Stimulated activated CD8-positive, alpha-beta memory T cell treated with anti-CD3 and anti-CD28 coated beads, Interleukin-4, amount 100 ng/mL, for 4 hours (primary cell): ENCODE measurements at places on chromosomes 11 and 22.

DNA sequence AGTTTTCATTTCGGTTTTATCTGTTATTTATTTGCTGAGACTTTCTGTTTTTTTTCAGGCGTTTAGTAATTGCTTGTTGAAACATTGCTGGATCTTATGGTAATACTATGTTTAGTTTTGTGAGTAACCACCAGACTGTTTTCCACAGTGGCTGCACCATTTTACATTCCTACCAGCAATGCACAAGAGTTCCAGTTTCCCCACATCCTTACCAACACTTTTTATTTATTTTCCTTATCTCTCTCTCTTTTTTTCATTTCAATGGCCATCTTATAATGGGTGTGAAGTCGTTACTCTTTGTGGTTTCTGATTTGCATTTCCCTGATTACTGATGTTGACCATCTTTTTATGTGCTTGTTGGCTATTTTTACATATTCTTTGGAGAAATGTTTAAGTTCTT lies 23.7 kb downstream of the USP47 start:
- no peak for DNase-seq

DNA sequence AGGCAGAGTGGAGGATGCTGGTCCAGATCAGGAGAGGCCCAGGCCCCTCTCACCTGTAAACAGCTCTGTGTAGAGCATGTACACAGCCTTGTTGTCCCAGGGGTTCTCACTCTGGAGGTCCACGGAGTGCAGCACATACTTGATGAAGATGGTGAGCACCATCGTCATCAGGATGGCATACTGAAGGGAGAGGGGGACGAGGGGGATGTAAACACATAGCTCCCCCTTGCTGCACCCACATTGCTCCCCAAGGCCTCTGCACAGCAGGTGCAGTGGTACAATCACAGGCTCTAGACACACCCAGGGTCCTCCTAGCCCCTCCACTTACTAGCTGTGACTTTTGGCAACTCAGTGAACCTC lies 2.9 kb downstream of the SYVN1 start:
- no peak for DNase-seq

GRCh38 chr22:37930270-37930951 lies 23.0 kb downstream of the C22orf23 start:
- no peak for DNase-seq

DNA sequence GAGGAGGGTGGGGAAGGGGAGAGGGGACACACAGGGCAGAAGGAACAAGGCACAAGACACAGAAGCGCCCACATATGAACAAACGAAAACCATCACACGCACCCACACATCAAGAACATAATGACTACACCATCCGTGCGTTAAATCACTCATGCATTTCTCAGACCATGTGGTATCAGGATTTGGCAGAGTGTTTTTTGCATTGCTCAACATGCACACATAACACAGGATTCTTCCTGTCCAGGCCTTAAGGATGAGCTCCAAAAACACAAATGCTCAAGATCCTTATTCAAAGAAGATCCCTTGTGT lies 309.5 kb downstream of the CADM1 start:
- DNase-seq, result no peak

DNA sequence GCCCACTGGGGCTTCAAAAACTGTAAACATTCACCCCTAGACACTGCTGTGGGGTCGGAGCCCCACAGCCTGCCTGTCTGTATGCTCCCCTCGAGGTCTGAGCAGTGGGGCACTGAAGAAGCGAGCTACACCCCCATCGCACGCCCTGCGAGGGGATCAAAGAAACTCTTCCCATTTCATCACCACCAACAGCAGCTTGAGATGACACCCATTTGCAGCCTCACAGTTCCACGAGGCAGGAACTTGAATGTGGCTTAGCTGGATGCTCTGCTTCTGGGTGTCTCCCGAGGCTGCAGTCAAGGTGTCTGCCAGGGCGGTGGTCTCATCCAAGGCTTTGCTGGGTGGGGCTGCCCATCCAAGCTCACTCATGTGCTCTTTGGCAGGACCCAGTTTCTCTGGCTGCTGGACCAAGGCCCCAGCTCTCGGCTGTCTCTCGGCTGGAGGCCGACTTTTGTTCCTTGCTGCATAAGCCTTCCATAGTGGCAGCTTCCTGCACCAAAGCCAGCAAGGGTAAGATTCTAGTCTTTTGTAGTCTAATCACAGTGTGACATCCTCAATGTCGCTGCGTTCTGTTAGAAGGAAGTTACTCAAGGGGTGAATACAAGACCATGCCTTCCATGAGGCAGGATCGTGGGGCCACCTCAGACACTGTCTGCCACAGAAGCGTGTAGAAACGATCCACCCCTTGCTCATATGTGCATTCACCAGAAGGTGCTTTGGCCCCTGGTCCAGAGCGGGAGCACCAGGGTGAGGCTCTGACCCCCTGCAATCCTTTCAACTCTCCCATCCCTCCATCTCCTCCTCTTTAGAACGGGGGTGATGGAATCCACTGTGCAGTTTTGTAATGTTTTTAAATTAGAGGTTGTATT lies 46.2 kb upstream of the SEPTIN5 start:
- no peak for DNase-seq

DNA sequence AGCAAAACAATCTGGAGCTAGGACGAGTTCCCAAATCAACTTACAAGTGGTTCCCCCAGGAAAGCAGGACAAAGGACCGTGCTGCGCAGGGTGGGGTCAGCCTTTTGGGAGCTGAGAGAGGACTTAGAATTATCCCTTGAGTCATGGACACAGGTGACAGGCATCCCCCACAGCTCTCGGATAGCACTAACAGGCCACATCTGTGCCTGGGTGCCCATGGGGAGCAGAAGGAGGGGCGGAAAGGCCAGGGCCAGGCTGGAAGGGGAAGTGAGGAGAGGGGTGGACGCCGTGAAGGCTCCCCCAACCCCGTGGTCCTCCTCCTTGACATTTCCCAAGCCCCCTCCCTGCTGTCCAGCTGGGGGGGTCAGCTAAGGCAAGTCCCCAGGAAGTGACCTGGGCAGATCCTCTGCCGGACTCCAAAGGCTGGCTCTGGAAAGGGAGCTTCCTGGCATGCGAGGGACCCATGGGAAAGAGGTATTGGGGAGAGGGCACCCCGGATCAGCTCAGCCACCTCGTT lies 31.6 kb upstream of the A4GALT start:
- DNase-seq, result no peak

DNA sequence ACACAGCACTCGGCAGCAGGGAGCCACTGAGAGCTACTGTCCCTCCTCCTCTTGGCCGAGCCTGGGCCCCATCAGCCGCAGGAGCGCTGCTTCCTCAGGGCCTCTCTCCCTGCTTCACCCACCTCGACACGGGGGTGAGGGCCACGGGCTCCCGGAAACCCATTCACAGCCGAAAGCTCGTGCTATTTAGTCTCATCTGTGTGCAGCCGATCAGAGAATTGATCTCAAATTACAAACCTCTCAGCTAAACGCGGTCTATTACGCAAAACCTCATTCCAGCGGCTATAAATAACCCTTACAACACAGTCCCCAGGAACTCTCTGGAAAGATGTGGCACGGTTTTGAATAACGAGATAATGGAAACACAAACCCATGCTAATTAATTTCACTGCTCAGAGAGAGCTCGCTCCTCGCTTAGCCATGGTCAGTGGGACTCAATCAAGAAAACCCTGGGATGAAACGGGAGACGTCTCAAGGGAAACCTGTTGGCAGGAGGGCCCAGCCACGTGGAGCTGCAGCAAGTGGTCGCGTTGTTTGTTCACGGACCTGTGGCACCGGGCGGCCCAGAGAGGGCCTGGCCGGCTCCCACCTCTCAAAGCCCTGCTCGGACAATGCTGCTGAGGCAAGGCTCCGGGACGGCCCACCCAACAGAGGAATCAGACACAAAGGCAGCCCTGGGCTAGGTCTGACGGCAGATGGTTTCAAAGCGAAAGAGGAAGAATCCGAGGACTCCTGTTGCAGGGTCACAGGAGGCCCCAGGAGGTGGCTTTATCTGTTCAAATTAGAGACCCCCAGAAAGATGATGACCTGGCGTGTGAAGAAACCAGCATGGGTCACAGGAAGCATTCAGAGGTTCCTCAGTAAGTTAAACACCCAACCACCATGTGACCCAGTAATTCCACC lies 210.5 kb downstream of the CTTN start:
- DNase-seq, result no peak

DNA sequence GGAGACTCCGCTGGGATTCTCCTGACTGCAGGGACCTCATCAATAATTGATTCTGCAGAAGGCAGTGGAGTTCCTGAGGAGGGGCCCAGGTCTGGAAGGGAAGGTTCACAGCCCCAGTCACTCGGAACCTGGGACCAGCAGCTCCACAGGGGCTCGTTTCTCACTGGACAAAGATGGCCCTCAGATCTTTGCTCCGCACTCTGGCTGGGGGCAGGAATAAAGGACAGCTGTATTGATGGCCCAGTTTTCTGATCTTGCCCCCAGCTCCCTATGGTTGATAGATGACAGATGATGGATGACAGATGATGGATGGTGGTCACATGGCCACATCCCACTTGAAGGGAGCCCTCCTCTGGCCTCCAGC lies 11.3 kb upstream of the BCR start:
- DNase-seq, result no peak

DNA sequence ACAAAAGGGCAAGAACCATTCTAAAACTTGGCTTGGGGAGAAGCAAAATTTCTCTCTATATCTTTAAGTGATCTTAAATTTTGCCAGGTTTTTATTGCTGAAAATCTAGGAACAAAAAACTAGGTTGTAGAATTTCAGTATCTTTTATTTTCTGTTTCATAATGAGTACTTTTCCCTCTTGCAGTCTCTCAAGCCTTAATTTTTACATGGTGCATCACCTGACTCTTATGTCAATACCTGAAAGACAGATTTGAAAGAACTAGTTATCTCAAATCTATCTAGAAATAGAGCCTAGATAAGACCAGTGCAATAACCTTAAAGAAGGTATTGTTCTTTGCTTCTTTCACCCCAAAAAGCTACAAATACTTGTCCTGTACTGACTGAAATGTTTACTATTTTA lies 122.1 kb downstream of the TRIM44 start:
- no peak for DNase-seq
